ENCODE measurements at places on chromosomes 16 and 17. TPM values are rescaled to one million over a fixed set of nuclear protein-coding genes. Genes with fewer than 3 reads are reported as not detected.

Gene PHB1
- 117 TPM for total RNA-seq

Gene KCNJ18
- total RNA-seq, result not detected

Gene ACAP1
- 1.9 TPM for total RNA-seq

Gene CCL18
- total RNA-seq, result under 0.01 TPM

Gene ABCC12
- total RNA-seq, result not detected

Gene KRT27
- not detected for total RNA-seq

Gene EVI2A
- 0.32 TPM for total RNA-seq

Gene SBK1
- not detected for total RNA-seq

Gene PIK3R5
- under 0.01 TPM for total RNA-seq

Gene WNK4
- 3.9 TPM for total RNA-seq

Gene SEZ6
- total RNA-seq, result not detected

Gene WRAP53
- total RNA-seq, result 5.2 TPM

Gene ZFP90
- 22.5 TPM for total RNA-seq

Gene CLTC
- total RNA-seq, result 613 TPM

Gene DOC2A
- 0.32 TPM for total RNA-seq

Gene KRTAP1-1
- total RNA-seq, result not detected

Gene SLFN11
- 95.9 TPM for total RNA-seq

Gene KIF19
- not detected for total RNA-seq

Gene EPX
- total RNA-seq, result not detected

Gene KCNH4
- total RNA-seq, result not detected

Gene GDPD3
- total RNA-seq, result 0.43 TPM

Gene LAT
- total RNA-seq, result 0.64 TPM

Gene NME3
- total RNA-seq, result 63.9 TPM

Gene NHLRC4
- total RNA-seq, result 3.2 TPM

Gene IL34
- 1.7 TPM for total RNA-seq

Gene ACOX1
- total RNA-seq, result 79.9 TPM

Gene KCNG4
- total RNA-seq, result not detected

Gene JMJD8
- 35.4 TPM for total RNA-seq

Gene MAP2K6
- total RNA-seq, result 0.32 TPM

Gene CD7
- not detected for total RNA-seq

Gene FBXO39
- total RNA-seq, result 0.32 TPM

Gene CLEC18B
- total RNA-seq, result not detected

Gene AOC3
- total RNA-seq, result 0.32 TPM

Gene PRAC1
- total RNA-seq, result not detected

Gene BIRC5
- total RNA-seq, result 50.1 TPM

Gene MMP28
- total RNA-seq, result under 0.01 TPM

Gene SHBG
- 0.64 TPM for total RNA-seq

Gene CYB561
- 11.3 TPM for total RNA-seq

Gene ZDHHC1
- total RNA-seq, result 5.2 TPM

Gene SP6
- total RNA-seq, result under 0.01 TPM
